Erythroblast (primary cell): ENCODE measurements at places on chromosomes 5 and 9.

GRCh38 chr5:108084105-108084504 is 297.8 kb downstream of the FBXL17 start:
- no peak for DNase-seq

DNA sequence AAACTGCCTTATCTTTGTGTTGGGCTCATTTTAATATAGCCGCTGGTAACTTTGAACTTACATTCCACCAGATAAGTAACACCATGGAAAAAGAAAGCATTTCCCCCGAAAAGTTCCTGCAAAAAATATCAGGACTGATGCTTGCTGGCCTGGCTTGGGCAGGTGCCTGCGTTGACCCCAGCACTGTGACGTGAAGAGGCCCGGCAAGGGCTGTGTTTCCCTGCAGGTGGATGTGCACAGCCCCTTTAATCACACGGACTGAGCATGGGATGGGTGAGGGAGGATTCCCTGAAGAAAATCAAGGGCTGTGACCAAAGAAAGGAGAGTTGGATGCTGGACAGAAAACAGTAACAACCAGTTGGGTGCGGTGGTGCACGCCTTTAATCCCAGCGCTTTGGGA is 138.2 kb downstream of the NSG2 start:
- DNase-seq: no peak

GRCh38 chr9:16075696-16076095 is 522.9 kb downstream of the CCDC171 start:
- DNase-seq: no peak

- no peak for DNase-seq
These were observed 32.2 kb upstream of the FRMD3 start for GRCh38 chr9:83570359-83570758.

DNA sequence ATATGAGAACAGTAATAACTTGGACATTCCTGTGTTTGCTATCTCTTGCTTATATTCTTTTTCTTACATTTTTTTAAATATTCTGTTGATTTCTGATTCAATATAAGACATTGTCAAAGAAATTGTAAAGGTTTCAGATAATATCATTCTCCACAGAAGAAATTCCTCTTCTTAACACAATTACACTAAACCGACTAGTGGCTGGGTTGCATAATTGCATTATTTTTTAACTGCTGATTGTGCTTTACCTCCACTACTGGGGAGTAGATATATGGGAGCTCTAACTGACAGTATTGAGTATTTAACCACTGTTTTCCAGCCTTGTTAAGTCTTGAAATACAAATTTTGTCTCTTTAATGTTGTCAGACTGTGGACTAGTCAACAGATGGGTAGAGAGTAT is 723.8 kb upstream of the EDIL3 start:
- DNase-seq: no peak

- peak; percentile 80 for DNase-seq
These were observed 85.9 kb downstream of the SETX start for GRCh38 chr9:132268725-132269352.

DNA sequence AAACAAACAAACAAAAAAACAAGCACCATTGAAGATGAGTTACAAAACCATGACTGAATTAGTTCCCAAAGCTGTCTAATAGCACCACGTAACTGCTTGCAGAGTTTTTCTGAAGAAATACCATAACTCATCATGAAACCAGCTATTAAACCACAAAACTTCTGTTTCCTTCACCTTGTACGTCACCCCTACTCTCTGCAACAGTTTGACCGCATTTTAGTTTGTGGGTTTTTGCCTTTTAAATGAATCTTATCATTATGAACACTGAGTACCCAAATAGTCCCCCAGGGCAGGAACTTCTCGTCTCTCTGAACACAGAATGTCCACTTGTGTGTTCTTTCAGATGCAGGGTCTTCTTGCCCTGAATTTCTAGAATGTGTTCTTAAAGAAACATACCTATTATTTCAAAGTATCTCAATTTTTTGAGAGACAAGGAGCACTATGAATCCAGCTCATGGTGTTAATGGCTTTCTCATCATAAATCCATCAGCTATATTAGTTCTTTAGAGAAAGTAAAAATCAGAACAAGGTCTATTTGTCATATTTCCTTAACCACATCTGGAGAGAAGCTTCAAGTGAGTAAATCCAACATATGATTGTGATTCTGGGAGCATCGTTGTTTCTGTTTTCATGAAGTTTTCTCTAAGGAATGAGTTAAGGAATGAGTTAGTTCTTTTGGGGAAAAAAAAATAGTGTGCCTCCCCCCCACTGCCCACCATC is 210.6 kb downstream of the AUH start:
- DNase-seq: no peak

DNA sequence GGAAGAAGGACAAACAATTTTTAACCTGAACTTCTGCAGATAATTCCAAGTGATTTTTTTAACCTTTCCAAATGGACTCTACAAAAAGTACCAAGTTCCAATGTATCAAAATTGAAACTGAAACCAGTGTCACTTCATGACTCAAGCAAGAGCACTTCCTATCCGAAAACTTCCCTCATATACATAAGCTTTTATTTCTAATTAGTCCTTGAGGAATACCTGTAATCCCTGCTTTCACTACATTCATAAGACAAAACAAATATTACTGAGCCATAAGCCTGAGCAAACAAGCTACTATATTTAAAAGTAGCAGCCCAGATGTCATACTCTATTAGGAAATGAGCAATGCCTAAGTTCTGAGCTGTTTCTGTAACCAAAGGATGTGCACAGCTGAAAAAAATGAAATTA is 224.4 kb downstream of the EBF1 start:
- no peak for DNase-seq

DNA sequence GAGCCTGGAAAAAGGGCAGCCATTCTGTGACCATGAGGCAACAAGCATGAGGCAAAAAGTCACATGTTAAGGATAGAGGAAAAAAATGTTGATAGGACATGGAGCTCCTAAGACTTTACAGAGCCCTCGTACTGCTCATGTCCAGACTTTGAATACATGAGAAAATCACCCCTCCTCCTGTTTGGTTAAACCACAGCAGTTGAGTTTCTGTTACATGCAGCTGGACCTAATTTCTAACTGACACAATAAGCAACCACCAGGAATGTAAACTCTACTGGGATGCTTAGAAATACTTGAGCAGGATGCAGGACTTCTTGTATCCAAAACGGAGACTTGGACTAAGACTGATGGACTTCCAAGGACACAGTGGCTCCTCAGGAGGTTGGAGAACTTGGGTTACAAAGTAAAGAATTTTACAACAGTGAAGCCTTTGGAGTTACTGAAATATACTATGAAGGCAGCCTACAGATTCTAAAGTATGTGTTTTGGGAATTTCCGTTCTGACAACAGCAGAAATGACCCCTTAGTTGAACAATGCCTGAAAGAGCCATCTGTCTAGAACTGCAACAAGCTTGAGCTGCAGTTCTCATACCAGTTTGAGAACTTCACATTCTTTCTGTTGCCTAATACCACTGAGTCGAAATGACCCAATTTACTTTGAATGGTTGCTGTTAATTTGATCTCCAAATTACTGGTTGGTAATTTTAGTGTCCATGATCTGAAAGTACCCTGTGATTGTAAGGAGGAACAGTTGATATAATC is 268.9 kb downstream of the PIK3R1 start:
- DNase-seq: no peak

- no peak for DNase-seq
These were observed 90.6 kb downstream of the RALGPS1 start for GRCh38 chr9:127004946-127005769.

- DNase-seq: no peak
These were observed 369.1 kb upstream of the DAP start for GRCh38 chr5:11130131-11130530.

DNA sequence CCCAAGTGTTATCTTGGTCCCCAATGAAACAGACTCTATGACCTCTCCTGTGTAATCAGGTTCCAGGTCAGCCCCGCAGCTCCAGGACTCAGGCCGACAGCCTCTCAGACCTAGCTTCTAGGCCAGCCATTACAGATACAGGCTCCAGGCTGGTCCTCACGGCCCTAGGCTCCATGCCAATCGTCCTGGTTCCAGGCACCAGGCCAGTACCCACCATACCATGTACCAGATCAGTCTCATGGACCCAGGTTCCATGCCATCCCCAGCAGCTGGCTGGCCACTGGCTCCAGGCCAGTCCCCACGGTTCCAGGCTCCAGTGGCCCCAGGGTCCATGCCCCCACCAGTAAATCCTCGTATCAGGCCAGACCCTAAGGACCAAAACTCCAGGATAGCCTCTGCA is 1326.6 kb upstream of the C9orf72 start:
- no peak for DNase-seq

- no peak for DNase-seq
These were observed 48.3 kb upstream of the SPATA31C2 start for GRCh38 chr9:88186495-88187110.

GRCh38 chr9:102941868-102942267 is 53.3 kb upstream of the CYLC2 start:
- DNase-seq: no peak

GRCh38 chr9:10059044-10059443 is 553.8 kb downstream of the PTPRD start:
- no peak for DNase-seq

DNA sequence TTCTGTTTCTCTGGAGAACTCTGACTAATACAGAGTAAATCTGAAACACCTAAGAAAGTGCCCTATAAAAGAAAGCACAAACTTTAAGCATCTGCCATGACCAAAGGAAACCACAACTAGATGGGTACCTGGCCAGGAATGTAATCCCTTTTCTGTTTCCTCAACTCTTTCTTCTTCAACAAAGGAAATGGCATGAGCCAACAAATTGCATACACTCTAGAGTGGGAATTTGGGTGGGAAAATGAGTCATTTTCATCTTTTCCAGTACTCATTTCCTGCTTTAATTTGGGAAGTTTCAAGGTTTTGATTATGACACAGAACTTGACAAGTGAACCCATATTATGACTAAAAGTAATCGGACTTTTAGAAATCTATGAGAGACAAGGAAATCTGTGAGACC is 349.2 kb upstream of the RORB start:
- DNase-seq: no peak

- no peak for DNase-seq
These were observed 395.7 kb upstream of the ZNF462 start for GRCh38 chr9:106467113-106467864.

GRCh38 chr5:52657247-52657645 is 130.5 kb upstream of the ITGA1 start:
- peak; percentile 34 for DNase-seq

GRCh38 chr9:109198736-109199382 is 31.8 kb upstream of the FRRS1L start:
- peak; percentile 30 for DNase-seq

DNA sequence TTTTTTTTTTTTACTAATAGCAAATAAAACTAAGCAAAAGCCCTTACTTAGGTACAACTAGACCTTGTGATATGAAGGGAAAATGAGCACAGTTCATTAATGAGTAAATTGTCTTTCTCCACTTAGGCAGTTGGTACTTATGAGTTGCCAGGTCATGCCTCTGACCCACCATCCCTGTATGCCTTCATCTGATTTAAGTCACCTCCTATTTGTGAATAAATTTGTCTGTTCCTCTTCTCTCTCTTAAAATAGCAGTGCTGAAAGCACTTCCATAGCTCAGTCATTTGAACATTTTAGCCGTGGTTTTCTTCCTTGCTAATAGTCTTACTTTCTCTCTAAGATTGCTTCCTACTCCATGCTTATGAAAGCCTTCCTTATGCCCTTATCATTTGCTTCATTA is 61.4 kb downstream of the SLC44A1 start:
- DNase-seq: no peak

- DNase-seq: no peak
These were observed 99.0 kb upstream of the FBN2 start for GRCh38 chr5:128637031-128637430.

- no peak for DNase-seq
These were observed 112.7 kb upstream of the ITGA1 start for GRCh38 chr5:52674815-52675545.

DNA sequence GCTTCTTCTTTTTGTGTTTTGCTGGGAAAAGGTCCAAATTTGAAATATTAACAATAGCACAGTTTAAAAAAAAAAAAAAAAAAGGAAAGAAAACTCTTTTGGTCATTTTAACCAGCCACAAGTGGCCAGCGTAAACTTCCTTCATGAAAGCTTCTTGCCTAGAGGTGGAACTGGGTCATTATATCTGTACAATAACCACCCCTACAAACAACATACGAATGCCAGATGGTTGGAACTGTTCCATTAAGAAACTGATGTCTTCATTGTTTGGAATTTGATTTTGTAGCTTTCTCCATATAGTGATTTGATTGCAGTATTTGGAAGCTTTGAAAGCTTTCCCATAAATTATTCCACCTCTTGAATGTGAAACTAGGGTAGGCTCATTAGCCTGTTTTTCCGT is 18.3 kb upstream of the LPAR1 start:
- no peak for DNase-seq

DNA sequence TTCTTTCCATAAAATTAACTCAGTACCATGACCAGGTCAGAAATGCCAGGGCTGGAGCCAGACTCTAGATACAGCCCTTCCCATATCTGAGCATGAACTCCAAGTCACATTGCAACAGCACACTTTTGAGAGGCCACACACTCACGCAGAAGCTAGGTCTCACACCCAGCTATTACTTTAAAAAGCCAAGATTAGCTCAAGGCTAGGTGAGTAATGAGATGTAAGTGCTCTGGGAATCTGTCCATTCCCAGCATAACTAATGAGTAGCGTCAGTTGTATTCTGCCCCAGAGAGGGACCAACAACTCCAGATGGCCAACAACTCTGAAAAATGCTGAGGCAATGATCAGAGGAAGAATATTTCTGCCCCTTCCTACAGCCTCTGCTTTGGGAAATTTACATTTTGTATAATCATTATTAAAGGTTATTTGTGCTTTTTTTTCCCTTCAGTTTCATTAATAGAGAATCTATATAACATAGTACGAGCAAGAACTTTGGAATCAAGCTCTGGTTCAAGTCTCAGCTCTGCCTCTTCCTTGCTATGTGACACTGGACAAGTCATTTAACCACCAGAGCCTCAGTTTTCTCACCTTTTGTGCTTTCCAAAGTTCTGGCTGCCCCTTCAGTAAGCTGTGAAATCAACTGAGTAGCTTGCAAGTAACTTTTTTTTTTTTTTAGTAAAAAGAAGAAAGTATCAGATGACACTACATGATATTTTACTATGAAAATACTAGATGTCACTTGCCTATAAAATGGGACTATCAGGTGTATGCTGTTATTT is 118.3 kb downstream of the NR6A1 start:
- no peak for DNase-seq

- DNase-seq: no peak
These were observed 293.1 kb downstream of the ZSWIM6 start for GRCh38 chr5:61625137-61625561.

- no peak for DNase-seq
These were observed 33.9 kb downstream of the MRPS30 start for GRCh38 chr5:44842496-44843282.
